ENCODE measurements at places on chromosomes 1 and 21. TPM values are rescaled to one million over a fixed set of nuclear protein-coding genes. Genes with fewer than 3 reads are reported as not detected.
A peak's percentile ranks its signal among the peaks of the same experiment; 100 is the strongest.

GRCh38 chr1:26574018-26574417 is 44.5 kb downstream of the RPS6KA1 start:
- DNase-seq, result no peak

DNA sequence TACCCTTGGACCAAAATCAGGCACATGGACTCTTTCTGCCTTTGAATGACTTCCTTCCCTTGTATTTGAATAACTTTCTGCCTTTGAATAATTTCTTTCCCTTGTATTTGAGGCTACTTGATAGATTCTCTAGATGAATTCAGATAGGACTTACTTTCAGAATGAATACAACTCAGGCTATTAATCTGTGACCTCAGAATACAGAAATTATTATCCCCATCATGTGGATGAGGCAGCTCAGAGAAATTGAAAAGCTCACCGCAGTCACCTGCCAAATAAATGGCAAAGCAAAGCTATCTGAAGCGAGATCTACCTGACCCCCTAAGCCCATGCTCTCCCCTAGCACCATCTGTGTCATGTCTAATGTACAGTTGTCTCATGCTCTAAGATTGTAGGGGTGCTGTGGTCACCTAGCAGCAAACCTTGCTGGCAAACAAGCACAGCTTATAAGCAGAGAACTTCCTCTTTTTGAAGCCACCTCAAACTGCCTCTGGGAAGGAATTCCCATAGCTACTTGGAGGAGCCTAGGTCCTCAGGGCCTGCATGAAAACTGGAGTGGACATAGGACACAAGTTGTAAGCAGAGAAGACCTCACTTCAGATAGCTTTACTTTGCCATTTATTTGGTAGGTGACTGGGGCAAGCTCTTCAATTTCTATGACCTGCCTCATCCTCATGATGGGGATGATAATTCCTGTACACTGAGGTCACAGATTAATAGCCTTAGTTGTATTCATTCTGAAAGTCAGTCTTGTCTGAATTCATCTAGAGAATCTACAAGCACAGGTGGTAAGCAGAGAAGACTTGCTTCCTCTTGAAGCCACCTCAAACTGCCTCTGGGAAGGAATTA is 66.1 kb downstream of the FASLG start:
- no peak for DNase-seq

- no peak for DNase-seq
These were observed 70.7 kb upstream of the ZNF644 start for GRCh38 chr1:91092503-91092902.

GRCh38 chr21:17554679-17555465 is 42.0 kb downstream of the CXADR start:
- peak; percentile 16 for DNase-seq

SAMSN1 gene
- not detected for total RNA-seq

- DNase-seq, result no peak
These were observed 66.9 kb downstream of the ST6GALNAC5 start for GRCh38 chr1:76933847-76934815.

- DNase-seq, result peak; percentile 39
These were observed 17.4 kb upstream of the CCN1 start for GRCh38 chr1:85563139-85563538.

TEKT2 gene
- 2.1 TPM for total RNA-seq

GRCh38 chr21:31397515-31397926 is 53.5 kb upstream of the TIAM1 start:
- peak; percentile 13 for DNase-seq

NCF2 gene
- 0.74 TPM for total RNA-seq

DNA sequence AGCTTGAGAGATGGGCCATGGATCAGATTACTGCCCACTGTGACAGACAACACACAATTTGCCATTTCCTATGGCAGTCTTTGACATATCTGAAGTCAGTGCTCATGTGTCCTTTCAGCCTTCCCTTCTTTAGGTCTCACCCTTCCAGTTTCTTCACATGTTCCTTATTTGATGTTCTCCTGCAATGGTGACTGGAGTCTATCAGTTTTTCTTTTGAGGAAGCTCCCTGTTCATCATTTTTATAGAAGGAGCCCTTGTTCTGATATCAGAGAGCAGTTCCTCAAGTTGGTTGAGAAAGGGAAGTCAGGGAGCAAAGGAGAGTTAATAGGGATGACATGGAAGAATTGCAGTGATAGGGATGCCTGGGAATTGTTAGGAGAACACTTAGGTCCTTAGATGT is 42.2 kb downstream of the DISC1 start:
- DNase-seq, result no peak

- DNase-seq, result no peak
These were observed 198.7 kb upstream of the PLD5 start for GRCh38 chr1:242723044-242723716.

GRCh38 chr1:98323906-98324358 is 337.6 kb upstream of the SNX7 start:
- DNase-seq, result peak; percentile 99

GRCh38 chr1:22556391-22557104 is 6.7 kb upstream of the EPHA8 start:
- DNase-seq, result no peak

DNA sequence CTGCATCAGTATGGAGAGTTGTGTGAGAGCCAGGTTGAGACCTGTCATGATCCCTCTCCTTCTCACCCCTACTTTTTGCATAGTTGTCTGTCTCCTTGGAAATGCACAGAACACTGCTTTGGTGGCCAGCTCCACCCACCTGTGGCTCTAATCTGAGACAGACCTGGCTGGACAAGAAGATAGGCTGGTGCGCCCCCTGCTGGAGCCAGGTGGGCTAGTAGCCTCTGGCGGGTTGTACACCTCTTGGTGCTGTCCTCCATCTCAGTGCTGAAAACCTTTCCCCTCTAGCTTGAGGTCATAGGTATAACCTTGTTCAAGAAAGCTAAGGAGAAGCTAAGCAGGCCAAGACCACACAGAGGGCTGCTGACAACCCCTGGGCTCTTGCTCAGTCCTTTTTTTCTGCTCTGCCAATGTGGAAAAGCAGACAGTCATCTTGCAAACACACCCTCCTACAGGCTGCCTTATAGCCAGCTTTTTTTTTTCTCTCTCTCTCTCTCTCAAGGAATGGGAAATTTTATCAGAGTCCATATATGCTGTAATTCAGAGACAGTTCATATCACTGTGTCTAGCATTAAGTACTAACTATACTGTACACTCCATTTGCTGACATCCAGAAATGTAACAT is 58.8 kb upstream of the SPATA6 start:
- peak; percentile 23 for DNase-seq

DNA sequence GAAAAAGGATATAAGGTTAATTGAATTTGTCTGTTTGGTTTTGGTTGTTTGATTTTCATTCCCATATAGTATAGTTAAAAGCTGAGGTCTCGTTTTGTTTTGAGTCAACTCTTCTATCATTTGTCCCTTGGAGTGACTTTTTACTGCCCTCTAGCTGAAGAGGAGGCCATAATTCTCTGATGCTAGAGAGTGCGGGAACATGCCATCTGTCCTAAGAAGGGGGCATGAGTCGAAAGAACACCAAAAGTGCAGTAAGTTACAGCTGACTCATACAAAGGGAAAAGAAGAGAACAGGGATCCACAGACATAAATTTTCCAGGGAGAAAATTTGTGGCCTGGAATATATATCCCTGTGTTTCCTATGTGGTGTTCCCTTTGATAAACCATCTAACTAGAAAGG is 4.1 kb downstream of the KRTAP21-3 start:
- no peak for DNase-seq

DNA sequence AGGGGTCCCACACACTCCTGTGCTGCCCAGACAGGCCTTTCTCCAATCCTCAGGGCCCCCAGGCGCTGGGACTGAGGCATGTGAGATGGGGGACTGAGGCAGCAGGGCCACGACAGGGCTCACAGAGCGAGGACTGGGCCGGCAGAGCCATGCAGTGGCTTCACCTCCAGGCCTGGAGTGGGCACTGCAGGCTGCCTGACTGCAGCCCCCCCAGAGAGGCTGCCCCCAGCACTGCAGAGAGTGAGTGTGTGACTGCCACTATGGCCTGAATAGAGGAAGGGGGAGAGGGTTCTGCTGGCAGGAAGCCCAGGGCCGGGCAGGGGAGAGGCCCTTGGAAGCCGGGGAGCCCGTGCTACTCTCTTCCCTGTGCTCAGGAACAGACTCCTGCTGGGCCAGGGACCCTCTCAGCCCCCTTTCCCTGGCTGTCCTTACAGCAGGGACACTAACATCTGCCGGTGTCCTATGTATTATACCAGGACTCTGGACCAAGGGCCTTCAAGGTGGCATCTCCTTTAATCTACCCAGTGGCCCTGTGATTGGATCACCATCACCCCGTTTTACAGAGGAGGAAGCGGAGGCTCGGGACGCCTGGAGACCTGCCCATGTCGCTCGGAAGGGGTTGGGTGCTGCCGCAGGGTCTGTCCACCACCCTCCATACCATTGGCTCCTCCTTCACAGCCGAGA is 20.2 kb upstream of the PLEKHG5 start:
- no peak for DNase-seq

DNA sequence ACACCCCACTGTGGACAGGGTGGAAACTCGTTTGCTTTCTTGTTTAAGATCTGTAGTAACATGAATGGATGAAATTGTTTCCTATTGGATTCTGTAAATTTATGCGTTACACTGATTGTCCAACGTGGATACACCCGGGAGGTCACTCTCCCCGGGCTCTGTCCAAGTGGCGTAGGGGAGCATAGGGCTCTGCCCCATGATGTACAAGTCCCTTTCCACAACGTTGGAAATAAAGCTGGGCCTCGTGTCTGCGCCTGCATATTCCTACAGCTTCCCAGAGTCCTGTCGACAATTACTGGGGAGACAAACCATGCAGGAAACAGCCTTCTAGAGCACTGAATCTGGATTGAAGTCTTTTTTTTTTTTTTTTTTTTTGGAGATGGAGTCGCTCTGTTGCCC is 1.4 kb downstream of the RCC1 start:
- DNase-seq, result peak; percentile 35

- no peak for DNase-seq
These were observed 7.9 kb upstream of the NBPF1 start for GRCh38 chr1:16621300-16621658.

DNA sequence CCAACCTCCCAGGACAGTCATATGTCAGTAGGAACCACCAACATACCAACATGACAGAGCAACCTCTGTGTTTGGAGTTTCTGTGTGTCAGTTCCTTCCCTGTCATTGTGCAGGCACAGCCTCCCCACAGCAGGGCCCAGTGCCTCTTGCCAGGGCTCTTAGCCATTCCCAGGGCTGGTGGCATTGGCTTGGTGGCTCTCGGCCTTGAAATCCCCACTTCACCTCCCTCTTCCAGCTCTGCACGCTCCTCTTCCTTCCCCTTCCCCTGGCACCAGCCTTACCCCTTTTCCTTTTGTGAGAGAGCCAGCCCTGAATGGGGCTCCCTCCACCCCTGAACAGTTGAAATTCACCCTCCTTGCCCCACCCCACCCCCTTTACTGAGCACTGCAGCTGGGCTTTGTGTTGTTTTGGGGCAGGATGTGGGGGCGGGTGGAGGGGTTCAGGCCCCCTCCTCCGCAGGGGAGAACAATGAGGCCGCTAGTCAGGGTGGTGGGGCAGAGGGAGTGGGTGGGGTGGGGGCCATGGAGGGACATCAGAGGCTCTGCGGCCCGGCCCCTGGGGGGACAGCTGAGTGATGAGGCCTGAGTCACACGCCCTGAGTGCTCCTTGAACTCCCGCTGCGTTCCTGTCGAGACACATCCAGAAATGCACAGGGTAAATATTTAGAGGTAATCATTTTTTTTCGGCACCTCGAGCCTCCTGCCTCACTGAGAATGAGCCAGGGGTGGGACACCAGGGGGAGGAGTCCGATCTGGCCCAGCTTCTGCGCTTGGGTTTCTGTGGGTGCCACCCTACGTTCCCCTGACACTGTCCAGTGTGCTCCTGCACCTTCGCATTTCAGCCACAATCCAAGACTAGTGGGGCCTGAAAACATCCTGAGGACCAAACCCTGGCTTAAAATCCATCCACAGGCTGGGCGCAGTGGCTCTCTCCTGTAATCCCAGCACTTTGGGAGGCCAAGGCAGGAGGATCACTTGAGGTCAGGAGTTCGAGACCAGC is 28.6 kb downstream of the LGR6 start:
- no peak for DNase-seq

- DNase-seq, result no peak
These were observed 156.9 kb downstream of the TOMM20 start for GRCh38 chr1:234971586-234972297.

DNA sequence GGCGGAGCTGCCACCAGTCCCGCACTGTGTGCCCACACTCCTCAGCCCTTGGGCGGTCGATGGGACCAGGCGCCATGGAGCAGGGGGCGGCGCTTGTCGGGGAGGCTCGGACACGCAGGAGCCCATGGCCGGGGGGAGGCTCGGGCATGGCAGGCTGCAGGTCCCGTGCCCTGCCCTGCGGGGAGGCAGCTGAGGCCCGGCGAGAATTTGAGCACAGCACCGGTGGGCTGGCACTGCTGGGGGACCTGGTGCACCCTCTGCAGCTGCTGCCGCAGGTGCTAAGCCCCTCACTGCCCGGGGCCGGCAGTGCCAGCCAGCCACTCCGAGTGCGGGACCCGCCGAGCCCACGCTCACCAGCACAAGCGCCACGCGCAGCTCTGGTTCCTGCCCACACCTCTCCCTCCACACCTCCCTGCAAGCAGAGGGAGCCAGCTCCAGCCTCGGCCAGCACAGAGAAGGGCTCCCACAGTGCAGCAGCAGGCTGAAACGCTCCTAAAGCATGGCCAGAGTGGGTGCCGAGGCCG is 267.7 kb downstream of the RYR2 start:
- DNase-seq, result no peak

- DNase-seq, result no peak
These were observed 39.0 kb downstream of the TMCC2 start for GRCh38 chr1:205266611-205267305.

DNA sequence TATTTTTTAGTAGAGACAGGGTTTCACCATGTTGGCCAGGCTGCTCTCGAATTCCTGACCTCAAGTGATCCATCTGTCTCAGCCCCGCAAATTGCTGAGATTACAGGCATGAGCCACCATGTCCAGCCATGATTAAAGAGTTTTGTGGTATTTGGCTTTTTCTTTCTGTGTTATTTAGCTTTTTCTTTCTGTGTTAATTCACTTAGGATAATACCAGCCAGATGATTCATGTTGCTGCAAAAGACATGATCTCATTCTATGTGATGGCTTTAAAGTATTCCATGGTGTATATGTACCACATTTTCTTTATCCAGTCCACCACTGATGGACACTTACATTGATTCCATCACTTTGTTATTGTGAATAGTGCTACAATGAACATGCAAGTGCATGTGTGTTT is 1135.2 kb downstream of the AMY1C start:
- DNase-seq, result no peak

DNA sequence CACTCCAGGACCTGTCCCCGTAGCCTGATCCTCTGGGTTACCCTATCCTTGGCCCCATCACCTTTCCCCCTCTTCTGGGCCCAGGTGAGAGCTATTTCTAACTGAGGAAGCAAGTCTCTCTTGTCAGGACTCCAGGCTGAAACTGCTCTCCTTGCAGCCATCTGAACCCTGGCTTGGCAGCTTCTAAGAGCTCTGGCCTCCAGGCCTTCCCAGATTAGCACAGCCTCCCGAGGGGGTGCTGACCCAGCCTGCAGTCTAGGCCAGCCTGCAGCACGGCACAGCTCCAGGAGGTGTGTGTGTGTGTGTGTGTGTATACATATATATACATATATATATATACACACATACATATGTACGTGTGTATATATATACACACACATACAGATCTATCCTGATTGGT is 17.4 kb downstream of the CACNA1S start:
- DNase-seq, result no peak

Data from fibroblast of the aortic adventitia (primary cell).